ENCODE measurements at places on chromosomes 4 and X.
A peak's percentile ranks its signal among the peaks of the same experiment; 100 is the strongest.

GRCh38 chr4:113692809-113693411 is 68.6 kb downstream of the CAMK2D start:
- no peak for DNase-seq

- DNase-seq = no peak
Measured at GRCh38 chr4:144647095-144647561, 1.2 kb downstream of the HHIP start.

DNA sequence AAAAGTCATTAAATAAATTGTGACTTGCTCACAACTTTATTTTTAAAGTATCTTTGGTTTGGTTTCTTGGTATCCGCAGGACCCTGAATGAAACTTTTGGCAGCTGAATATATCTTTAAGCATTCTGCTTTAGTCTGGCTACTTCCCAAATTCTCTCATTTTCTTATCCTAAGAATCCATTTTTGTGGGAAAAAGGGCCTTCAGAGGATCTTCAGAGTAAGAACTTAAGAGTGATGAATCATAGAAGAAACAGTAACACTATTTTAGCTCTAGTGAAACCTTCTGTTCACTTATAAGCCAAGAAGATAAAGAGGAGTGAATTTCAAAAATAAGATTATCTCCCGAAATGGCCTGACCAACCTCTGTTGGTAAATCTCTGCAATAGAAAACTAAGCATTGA is 540.6 kb upstream of the MAGEB18 start:
- DNase-seq = no peak

DNA sequence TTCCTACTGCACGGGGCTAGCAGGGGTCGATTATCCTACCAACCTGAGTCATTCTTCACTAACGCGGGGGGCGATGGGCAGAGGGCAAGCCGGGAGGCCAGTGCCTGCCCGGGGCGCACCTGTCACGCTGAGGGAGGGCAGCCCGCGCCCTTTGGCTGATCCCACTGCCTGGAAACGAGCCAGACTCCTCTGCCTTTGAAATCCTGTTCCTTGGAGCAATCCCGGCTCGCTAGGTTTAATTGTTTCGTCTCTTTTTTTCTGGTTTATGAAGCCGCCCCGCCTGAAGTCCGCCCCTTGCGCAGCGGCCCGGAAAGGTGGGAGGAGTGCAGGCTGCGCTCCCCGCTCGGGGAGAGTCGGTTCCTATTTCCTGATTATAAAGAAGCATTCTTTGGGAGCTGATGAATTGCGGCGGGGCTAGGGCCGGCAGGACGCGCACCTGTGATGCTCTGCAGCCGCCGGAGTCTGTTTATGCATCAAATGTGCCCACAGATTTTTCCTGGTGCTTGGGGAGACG is 484.2 kb downstream of the BCOR start:
- DNase-seq = no peak

GRCh38 chr4:86451560-86452330 is 91.9 kb upstream of the MAPK10 start:
- DNase-seq = no peak

DNA sequence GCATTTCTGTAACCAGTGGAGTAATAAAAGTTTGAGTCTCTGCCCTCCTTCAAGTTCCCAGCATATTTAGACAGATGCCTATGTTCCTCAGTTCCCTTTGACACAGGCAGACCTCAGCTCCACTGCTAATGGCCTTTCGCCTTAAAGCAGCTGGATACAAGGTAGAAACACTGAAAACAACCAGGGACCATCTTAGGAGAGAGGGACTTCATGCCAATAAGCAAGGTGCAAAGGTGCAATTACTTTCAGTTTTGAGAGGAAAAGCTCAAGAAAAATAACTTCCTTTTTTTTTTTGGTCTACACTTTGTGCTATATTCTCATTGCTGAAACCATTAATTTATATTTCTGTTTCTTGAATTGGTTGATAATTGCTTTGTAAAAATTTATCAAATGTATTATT is 781.9 kb upstream of the GALNTL6 start:
- DNase-seq = no peak

GRCh38 chr4:148053298-148054003 is 321.6 kb downstream of the ARHGAP10 start:
- no peak for DNase-seq

- peak; percentile 36 for DNase-seq
Measured at GRCh38 chrX:119573840-119574393, 446 bp upstream of the UBE2A start.

DNA sequence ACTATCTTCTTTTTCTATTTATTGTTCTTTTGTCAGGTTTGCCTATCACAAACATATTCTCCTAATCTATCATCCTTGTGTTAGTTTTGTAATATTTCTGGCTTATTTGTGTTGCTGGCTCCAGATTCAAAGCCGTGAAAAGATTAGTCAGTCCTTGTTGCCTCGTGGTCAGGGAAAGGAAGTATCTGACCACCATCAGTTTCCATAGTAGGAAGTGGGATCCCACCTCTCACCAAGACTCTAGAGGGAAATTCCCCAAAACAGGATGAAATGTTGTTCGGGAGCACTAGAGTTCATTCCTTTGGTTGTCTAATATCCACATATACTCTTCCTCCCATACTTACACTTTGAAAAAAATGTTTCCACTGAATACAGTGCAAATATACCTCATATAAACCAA is 131.0 kb upstream of the HUWE1 start:
- no peak for DNase-seq

DNA sequence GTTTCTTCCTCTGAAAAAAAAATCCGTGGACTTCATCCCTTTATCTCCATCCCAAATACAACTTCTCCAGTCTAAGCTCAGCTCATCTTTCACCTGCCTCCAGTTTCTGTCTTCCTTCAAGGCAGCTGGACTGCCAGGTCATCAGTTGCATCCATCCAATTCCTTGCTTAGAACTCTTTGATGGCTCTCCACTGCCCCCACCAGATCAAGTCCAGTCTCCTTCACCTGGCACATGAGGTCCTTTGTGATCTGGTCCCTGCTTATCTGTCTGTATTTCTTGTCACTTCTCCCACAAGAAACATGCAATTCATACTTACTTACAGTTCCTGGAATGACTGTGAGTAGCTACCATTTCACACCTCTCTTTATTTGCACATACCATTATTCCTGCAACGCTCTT is 33.8 kb downstream of the OTUD6A start:
- no peak for DNase-seq
